ENCODE measurements at places on chromosomes 11 and 22.

DNA sequence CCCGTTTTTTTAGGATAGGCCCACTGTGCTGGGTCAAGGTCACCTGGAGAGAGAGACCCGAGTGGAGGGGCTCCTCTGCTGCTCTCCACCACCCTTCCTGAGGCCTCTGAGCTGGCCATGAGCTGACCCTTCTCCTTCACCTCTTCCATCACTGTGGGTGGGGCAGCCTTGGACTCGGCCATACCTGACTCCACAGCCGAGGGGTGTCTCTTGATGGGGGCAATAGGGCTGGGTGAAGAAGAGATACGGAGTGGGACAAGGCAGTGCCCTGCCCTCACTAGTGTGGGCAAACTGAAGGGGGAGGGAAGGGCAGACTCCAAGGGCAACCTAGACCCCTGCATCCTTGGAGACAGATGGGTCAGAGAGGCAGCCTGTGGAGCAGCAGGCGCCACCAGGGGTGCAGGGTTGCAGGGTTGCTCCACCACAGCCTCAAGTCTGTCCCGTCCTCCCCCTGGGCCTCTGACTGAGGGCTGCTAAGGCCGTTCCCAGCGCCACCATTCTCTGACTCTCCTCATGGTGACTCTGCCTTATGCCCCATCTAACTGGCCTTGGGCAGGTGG is 20.1 kb upstream of the NECTIN1 start:
- no peak for DNase-seq

DNA sequence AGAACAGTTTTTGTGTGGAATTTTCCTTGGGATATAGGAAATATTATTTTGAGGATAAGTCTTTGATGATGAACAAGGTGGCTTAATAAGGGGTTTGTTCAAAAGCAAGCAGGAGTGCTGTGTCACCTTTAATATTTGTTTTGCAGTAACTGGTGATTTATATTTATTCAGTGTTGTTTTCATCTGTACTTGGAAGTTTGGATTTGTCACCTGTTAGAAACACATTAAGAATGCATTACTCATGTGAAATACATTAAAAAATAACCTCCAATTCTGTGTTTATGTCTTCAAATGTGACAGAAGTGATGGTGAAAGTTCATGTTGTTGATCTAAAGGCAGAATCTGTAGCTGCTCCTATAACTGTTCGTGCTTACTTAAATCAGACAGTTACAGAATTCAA is 70.5 kb downstream of the DKK3 start:
- DNase-seq = no peak

GRCh38 chr11:111637885-111638284 is 35.6 kb downstream of the SIK2 start:
- DNase-seq = no peak

GRCh38 chr22:37232140-37232998 is 11.7 kb downstream of the RAC2 start:
- DNase-seq = no peak

All from amniotic stem cell (primary cell).